ENCODE measurements at places on chromosomes 11 and 22.

- DNase-seq: no peak
These were observed 12.1 kb upstream of the CHORDC1 start for GRCh38 chr11:90234977-90235376.

DNA sequence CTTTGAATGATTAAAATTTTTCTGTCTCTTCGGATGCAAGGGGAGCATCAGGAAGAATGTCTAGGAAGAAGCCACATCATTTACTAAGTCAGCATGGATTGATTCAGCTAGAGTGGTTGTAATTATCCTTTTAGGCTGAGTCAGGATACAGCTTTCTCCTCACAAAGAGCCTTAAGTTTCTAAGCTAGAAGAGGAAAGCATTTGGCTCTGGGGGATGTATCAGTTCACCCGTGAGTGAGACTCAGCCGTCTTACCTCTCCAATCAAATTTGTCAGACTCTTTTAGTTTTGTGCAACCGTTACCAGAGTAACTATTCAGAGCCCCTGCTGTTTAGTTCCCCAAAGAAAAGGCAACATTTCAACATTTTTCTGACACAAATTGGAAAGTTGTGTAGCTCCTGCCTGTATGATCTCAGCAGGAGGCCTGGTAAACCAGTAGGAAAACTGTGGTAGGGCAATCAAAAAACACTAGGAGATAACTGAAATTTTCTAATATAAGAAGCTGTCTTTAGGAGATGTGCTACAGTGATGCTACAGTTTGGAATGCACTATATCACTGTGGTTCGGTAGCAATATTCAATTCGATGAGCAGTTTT, 432.4 kb upstream of the LUZP2 start:
- DNase-seq: no peak

DNA sequence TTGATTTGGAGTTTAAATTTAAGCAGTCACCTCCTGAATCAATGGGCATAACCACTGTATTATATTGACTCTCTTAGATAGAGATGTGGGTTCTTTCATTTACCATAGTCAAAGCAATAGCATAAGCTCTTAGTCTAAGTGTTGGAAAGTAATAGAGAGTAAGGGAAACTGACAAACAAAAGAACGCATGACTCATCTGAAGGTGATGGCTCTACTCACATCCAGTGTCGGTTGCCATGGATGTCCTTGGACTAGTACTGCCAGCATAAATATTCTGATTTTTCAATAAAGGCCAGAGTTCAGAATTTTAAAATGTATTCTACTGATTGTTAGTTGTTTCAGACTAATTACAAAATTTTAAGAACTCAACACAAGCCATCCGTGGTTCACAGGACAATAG, 444.9 kb upstream of the DDI1 start:
- no peak for DNase-seq

- no peak for DNase-seq
These were observed 323.4 kb downstream of the RAB38 start for GRCh38 chr11:87851827-87852226.

DNA sequence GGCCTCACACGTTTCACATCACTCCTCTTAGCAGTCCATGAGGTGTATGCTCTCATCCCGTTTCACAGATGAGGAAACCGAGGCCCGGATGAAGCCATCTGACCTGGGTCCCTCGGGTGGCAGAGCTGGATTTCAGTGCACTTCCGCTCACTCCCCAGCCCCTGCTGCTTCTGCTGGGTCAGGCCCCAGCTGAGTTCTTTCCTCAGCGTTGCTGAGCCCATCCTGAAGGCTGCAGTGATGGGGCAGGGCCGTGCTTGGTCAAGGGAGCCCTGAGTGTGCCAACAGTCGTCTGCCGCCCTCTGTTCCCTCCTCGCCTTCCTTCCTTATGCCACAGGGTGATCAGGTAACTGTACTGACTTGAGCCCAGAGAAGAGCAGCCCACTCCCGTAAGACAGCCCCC, 12.1 kb downstream of the TRMU start:
- no peak for DNase-seq

DNA sequence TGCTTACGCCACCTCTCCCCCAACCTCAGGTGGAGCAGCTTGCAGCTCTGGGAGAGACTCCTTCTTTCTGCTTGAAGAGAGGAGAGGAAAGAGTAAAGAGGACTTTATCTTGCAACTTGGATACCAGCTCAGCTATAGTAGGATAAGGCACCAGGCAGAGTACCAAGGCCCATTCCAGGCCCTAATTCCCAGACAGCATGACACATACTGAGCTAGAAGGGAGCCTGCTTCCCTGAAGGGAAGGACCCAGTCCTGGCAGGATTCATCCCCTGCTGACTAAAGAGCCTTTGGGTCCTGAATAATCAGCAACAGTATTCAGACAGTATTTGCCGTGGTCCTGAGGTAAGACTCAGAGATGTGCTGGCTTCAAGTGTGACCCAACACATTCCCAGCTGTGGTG, 41.4 kb downstream of the PPME1 start:
- no peak for DNase-seq

- no peak for DNase-seq
These were observed 111.7 kb downstream of the ANO3 start for GRCh38 chr11:26443617-26444016.

GRCh38 chr11:119904531-119905035, 175.6 kb upstream of the NECTIN1 start:
- DNase-seq: no peak

DNA sequence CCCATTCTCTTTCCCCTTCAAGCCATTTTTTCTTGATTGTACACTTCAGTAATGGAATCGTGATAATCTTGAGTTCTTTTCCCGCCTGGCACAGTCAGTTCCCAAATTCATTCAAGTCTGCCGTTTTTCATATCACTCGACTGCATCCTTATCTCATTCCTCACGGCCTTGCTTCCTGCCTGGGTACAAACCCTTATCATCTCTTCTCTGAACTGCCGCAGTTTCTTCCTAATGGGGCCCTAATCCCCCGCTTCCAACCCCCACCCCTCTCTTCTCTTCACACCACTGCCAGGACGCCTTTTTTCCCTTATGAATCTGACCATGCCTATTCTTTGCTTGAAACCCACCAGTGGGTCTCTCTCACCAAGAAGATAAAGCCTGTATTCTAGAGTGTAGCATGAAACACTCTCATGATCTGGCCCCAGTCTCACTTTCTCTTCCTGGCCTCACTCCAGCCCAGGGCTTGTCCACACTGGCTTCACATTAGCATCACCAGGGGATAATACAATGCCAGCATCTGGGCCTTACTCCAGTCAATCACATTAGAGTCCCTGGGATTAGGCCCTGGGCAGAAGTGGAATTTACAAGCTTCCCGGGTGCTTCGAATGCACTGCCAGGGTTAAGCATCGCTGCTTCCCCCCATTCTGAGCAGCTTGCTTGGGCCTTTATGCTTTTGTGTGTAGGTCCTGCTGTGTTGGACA, 102.1 kb downstream of the FBXO7 start:
- no peak for DNase-seq

GRCh38 chr11:19730373-19730772, 17.7 kb downstream of the NAV2 start:
- no peak for DNase-seq

- no peak for DNase-seq
These were observed 1.1 kb upstream of the PPFIBP2 start for GRCh38 chr11:7512525-7513233.

GRCh38 chr11:72812604-72812966, 1.6 kb upstream of the ATG16L2 start:
- no peak for DNase-seq

GRCh38 chr11:30358536-30358935, 35.6 kb downstream of the ARL14EP start:
- DNase-seq: no peak

- DNase-seq: no peak
These were observed 1.1 kb downstream of the ZBTB44 start for GRCh38 chr11:130313383-130314183.

- DNase-seq: no peak
These were observed 2.1 kb upstream of the LZTR1 start for GRCh38 chr22:20979940-20980453.

DNA sequence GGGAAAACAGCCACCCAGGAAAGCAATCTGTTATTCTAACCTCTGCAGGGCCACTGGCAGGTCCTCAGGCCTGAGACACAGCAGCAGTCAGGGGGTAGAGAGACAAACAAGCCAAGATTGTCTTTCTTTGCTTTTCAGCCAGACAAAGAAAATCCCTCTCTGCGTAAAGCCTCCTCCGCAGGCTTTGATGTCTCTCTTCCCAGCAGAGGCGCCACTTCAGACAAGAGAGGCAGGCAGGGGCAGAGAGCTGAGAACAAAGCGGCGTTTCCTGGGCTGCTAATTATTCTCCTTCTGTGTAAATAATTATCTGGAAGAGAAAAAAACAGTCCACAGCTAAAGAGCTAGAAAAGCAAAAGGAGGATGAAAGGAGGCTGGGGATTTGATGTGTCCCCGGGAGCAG, 102.7 kb upstream of the SEZ6L start:
- DNase-seq: peak; percentile 5

DNA sequence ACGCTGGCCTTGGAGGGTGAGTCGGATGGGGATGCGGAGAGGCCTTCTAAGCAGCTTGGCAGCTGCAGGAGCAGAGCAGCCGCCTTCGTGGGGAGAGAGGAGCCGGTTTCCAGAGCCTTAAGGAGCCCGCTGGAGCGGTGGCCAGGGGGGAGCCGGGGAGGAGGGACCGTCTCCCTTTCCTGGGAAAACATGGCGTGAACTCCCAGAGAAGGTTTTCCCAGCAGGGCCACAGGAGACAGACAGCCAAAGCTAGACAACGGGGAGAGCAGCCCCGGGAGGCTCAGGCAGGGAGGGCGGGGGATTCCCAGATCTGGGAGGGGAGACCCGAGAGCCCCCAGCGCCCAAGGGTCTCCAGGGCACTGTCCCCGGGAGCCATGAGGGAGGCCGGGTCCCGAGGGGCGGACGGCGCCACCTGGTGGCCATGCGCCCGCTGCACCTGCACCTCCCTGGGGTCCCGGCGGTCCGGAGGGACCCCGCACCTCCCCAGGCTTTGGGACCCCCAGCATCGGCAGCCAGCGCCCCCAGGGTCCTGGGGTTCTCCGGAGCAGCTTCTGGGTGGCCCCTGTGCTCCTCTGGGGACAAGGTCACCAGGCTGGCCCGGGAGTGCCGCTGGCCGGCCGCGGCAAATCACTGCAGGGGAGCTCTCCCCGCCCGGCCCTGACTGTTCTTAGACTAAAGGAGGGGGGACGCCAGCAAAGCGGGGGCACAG, 2.4 kb upstream of the SYT8 start:
- no peak for DNase-seq

DNA sequence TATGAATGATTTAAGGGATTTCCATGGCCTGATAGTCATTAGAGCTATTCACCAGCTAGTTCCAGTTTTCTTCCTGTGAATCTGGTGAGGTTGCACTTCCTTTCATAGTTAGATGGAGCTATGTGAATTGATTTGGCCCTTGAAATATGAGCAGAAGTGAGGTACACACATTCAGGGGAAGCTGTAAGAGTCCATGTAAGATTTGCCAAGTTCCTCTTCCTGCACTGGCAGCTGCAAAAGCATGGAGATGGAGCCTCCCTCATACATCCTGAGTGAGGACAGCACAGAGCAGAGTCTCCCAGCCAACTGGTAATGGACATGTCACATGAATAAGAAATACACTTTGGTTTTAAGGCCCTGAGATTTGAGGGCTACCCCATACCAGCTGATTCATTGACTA, 111.7 kb downstream of the CD44 start:
- DNase-seq: no peak

DNA sequence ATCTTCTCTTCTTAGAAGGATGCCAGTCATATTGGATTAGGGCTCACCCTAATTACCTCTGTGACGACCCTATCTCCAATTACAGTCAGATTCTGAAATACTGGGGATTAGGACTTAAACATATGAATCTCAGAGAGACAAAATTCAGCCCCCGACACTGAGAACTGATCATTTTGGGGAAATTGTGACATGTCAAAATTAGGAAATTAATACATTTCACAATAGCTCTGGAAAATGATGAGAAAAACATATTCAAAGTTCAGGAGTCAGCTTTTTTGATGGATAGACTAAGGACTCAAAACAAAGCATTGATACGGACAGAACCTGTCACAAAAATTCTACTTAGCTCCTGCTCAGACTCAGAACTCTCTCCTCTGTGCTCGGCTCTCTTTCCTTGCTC, 40.8 kb downstream of the COMMD9 start:
- DNase-seq: no peak

GRCh38 chr11:12725863-12726682, 51.9 kb downstream of the TEAD1 start:
- no peak for DNase-seq

- DNase-seq: no peak
These were observed 57.8 kb upstream of the APOA1 start for GRCh38 chr11:116895048-116895757.

DNA sequence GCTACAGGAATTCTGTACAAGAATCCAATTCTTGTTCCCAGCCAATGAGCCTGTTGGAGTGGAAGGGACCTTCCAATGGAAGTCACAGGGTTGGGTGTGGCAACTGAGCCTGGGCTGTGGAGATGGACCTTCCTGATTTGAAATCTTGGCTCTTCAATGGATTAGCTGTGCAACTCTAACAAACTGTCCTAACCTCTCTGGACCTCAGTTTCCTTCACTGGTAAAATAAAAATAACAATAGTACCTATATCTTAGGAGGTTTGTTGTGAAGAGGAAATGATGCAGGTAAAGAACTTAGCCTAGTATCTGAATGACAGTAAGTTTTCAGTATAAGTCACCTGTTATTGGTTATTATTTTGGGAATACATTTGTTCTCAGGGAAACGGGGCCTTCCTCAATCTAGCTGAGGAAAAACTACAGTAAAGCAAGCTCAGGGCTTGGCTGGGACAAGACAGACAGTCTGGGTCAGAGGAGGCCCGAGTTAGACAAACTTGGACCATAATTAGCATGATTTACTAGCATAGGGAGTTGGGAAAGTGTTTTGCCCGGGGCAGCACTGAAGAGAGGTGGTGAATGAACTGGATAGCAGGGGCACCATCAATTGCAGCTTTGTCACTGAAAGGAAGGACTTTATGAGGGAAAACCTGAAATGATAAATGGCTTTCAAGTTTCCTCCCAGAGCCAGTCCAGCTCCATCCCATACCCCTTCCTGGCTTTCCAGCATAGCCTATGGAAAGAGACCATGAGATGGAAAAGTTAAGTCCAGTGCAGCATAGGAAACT, 13.7 kb downstream of the ELF5 start:
- no peak for DNase-seq

- DNase-seq: no peak
These were observed 110.8 kb downstream of the WNT7B start for GRCh38 chr22:45866126-45866645.

DNA sequence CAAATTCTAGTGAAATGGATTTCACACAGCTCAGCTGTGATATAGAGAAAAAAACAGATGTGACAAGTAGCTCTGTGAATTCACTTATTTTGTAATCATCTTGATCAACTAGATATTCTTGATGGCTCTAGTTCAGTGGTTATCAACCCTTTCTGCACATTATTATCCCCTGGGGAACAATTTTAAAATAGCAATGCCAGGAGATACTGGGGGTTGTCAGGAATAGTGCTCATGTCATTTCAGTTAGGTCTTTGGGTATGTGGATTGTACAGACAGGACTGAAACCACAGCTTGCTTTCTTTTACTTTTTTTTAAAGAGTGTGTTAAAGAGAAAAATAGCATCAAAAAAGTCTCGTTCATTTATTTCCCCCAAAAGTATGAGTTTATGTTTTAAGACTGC, 269.0 kb upstream of the PDGFD start:
- DNase-seq: no peak
